Umbilical cord (tissue), 2 donors: ENCODE measurements at places on chromosomes 1 and 21. TPM values are rescaled to one million over a fixed set of nuclear protein-coding genes. Genes with fewer than 3 reads are reported as not detected.

Gene CAPN8
- total RNA-seq, result 1.7 TPM

Gene FCGR1A
- total RNA-seq, result 23.8 TPM

GRCh38 chr1:207486198-207486597 lies 9.8 kb upstream of the CR1 start:
- no peak for DNase-seq

DNA sequence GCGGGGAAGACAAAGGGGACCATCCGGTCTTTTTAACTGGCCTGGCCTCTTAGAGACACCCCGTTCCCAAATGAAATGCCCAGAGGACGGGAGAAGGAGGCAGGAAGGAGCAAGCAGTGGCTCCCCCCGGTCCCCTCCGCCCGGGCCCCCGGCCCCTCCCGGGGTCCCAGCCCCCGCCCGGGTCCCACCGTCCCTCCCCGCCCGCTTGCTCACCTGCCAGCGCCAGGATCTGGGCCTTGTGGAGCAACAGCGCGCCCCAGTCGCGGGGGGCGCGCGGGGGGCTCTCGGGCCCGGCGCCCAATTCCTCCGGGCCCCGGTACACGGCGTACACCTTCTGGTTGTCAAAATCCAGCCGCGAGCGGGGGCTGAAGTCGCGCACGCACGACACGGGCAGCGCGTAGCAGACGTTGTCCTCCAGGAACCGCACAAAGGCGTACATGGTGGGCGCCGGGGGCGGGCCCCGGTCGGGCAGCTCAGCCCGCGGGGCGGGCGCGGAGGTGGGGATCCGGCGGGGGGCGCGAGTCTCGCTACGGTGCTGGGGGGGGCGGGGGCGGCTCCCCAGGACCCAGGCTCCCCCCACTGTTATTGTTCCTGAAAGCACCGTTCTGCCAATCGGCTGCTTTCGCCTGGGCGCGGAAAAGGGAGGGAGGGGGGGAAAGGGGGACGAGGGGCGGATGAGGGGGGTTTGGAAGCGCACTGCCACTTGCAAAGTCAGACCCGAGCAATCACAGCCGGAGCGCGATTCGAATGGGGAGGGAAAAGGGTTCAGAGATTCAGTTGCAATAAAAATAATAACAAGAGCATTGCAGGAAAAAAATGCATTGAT lies at the start of gene BEND5:
Gene BEND5 (minus strand): TSS at position 499 of the 826 bp plus-strand sequence. CDS start 60 bp downstream, at position 439.
- peak; percentile 88 for DNase-seq
